Thoracic aorta (tissue), 2 donors: ENCODE measurements at places on chromosomes 4 and X.

- DNase-seq = no peak
Observed at GRCh38 chrX:24799565-24799964, 105.8 kb downstream of the POLA1 start.

DNA sequence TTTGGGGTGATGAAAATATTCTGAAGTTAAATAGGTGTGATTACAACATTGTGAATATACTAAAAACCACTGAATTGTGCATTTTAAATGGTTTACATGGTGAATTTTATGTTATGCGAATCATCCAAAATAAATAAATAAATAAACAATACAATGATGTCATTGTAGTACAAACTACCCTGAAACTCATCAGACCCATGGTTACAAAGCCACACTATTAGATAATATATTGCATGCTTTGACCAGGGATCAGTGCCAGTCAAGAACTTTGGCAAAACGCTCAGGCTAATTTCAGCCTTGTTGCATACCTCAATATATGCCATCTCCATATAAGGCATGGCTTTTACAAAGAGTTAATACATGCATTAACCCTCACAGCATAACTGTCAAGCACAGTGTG is 45.5 kb upstream of the XIAP start:
- DNase-seq = no peak

- no peak for DNase-seq
Observed at GRCh38 chr4:53804719-53805118, 213.4 kb upstream of the LNX1 start.

DNA sequence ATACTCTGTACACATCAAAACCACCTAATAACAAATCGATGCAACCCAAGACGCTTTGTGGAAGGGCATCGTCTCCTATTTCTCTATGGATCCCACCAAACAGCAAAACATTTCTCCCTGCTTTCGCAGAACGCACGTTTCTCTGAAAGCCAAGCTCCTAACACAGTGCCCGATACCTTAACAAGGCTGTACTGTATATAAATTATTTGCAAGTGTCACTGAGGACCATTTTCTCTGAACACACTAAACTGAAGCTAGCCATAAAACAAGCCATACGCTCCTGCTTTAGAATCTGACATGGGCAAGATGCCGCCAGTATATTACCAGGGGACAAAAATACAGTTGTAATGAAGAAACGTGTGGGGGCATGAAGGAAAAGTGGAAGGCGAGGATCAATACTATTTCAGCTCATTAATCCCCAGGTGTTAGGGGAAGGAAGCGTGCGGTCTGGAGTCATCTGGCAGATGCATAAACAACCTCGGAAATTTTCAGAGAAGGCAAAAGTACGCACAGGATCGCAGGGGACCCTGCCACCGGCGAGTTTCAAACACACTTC is 703 bp downstream of the KCNIP4 start:
- no peak for DNase-seq

GRCh38 chr4:98720871-98721480 is 62.6 kb upstream of the TSPAN5 start:
- DNase-seq = no peak

DNA sequence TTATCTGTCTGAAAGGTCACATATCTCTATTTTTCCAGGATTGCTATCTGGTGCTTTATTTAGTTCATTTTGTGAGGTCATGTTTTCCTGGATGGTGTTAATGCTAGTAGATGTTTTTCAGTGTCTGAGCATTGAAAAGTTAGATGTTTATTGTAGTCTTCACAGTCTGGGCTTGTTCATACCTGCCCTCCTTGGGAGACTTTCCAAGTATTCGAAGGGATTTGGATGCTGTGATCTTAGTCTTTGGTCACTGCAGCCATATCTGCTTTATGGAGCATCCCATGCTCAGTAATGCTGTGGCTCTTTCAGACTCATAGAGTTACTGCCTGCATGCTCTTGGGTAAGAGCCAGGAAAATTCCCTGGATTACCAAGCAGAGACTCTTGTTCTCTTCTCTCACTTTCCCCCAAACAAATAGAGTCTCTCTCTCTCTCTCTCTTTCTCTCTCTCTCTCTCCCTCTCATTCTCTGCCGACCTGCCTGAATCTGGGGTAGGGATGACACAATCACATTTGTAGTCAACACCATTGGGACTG is 130.0 kb downstream of the AR start:
- no peak for DNase-seq

GRCh38 chr4:38330321-38330720 is 333.7 kb upstream of the KLF3 start:
- DNase-seq = no peak

DNA sequence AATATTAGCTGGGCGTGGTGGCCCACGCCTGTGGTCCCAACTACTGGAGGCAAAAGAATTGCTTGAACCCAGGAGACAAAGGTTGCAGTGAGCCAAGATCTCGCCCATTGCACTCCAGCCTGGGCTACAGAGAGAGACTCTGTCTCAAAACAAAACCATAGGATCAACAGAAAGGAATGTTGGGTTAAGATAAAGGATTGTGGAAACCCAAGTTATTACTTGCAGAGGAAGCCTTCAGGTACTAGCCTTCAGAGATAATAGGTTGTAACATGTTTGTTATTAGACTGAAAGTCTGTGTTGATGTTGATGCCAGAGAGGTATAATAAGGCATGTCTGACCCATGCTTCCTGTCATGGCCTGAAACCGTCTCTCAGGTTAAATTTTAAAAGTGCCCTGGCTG is 16.9 kb downstream of the SSX5 start:
- DNase-seq = no peak

- DNase-seq = no peak
Observed at GRCh38 chrX:137194164-137194563, 160.4 kb upstream of the GPR101 start.

DNA sequence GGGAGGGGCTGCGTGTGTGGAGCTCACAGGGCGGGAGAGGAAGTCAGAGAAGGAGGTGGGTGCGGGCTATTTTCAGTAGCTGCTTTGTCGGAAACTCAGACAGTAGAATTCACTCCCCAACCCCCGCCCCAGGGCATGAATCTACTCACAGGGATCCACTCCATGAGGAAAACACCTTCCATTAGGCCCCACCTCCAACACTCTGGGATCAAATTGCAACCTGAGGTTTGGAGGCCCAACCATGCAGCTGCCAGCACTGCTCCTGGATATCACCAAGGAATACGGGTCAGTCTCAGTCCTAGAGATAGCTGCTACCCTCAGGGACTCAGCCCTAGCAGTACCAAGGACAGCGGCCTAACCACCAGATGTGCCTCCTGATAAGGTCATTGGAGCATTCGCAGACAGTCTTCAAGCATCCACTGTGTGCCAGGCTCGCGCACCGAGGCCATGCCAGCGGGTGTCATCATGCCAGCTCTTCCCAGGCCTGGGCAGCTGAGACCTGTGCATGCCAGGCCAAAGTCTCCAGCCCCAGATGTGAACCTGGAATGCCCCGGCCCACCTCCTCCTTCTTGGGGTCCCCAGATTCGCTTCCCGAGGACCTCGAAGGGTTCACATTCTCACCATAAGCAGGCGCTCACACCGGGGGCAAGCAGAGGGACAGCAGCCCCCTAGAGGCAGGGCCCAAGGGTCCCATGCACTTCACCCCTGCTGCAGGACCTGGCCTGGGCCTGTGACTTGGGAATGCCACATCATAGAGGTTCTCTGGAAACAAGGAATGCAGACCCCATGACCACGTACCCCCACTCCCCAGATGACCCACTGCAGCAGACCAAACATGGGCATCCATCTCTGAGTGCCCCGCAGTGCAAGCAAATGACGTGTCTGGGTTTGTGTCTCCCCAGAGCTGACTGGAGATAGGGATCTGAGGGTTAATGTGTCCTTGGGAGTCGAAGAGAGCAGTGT is 102.3 kb downstream of the ADRA2C start:
- DNase-seq = no peak

- no peak for DNase-seq
Observed at GRCh38 chr4:5955201-5955821, 62.4 kb upstream of the CRMP1 start.

GRCh38 chr4:139789096-139789654 is 123.6 kb downstream of the MGST2 start:
- no peak for DNase-seq

DNA sequence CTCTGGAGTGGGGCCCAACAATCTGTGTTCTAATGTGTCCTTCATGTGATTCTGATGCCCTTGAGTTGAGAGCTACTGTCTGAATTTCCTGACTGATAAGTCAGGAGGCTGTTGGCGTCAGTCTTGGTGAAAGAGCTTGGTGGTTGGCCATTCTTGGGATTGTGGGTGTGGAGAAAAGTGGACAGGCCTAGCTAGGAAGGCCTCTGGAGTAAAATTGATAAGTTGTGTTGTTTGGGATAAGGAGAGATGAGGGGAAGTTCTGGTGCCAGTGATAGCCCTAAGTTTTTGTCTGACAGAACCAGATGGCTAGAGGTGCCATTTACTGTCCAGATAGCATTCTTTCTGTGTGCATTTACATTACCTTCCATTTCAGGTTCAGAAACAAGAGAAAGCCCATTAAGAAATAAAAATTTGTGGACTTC is 11.7 kb downstream of the NSD2 start:
- DNase-seq = no peak

GRCh38 chrX:46354481-46354880 is 190.7 kb downstream of the ZNF674 start:
- DNase-seq = no peak

- DNase-seq = no peak
Observed at GRCh38 chrX:30653415-30654131, at the start of gene GK. TSS of gene GK (plus strand) at chrX:30653423. CDS start at chrX:30653538, 115 bp downstream.

- DNase-seq = no peak
Observed at GRCh38 chrX:134622056-134622812, 36.0 kb downstream of the PLAC1 start.
